ENCODE measurements at places on chromosomes 6 and 20.

DNA sequence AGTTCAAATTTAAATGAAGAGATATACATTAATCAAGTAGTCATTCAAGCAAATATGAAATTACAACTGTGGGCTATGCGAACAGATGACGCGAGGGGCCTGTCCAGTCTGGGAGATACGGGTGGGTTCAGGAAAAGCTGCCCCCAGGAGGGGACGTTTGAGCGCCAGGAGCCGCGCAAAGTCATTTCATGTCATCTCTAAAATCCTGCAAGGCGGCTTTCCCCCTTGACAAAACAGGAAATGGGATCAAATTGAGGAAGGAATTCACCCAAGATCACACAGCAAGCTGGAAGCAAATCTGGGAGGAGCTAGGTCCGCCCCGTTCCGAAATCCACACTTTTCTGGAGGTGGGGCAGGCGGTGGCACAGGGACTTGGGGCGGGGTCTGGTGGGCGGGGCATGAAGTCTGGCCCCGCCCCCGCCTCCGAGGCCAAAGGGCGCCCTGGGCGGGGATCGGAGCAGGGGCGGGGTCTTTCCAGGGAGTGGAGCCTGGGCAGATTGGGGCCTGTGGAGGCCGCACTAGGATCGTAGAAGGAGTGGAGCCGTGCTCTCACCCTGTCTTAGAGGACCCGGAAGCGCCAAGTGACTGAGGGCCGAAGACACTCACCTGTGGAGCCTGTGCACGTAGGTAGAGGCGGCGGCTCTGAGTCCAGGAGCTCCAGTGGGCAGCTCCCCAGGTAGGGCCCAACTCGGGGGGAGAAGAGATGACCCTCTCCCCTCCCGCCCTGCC lies at the start of gene LPIN3:
LPIN3 (plus strand) TSS at position 495 of the 729 bp plus-strand sequence. CDS start 4,983 bp downstream, outside the sequence.
- DNase-seq = peak; percentile 96

DNA sequence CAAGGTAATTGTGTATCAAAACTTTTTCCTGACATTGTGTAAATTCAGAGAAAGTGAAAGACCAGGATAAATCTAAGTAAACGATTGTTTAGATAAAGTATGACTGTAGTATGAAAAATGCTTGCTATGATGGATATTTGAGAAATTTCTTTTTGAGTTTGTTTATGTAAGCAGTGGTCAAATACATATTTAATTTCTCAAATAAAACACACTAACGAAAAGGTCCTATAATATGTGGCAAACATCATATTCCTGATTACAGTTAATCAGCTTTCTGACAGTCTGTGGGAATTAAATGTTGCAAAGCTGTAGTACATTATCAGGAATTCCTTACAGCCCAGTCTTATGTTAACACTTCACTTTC lies 636.9 kb downstream of the MMUT start:
- DNase-seq = no peak

GRCh38 chr6:35264550-35265274 lies 5.2 kb downstream of the ZNF76 start:
- DNase-seq = no peak

DNA sequence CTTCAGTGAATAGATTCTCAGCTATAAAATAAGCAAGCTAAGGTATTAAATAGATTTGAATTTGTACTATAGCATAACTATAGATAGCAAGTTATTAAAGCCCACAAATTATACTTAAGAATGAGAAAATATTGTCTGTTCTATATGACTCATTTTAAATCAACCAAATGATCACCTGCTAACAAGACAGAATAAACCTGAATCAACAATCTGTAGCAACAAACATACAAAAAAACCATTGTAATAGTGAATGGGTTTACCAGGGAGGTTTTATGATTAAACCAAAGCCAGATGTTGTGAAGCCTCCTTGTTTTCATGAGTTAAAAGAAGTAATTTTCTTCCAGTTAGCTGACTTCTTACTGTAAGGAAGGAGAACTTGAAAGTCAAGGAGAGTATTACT lies 71.9 kb upstream of the HTR1B start:
- no peak for DNase-seq

DNA sequence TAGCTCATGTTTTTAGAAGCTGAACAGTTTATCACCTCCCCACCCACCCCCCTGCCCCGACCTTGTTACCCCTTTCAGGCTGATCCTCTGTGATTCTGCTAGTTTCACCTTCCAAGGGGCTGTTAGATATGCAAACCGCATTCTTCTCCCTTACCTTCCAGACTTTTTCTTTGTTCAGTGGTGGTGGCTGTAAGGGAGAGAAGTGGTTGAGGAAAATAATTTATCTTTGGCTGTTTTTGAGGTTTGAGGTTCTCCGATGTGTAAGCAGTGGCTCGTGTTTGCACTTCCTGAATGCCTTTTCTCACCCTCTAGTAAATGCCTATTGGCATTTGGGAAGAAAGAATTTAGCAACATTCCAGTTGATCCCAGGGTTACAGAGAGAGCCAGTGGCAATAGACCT lies 69.4 kb upstream of the KCNG1 start:
- no peak for DNase-seq
